ENCODE measurements at places on chromosomes 16 and 17. TPM values are rescaled to one million over a fixed set of nuclear protein-coding genes. Genes with fewer than 3 reads are reported as not detected.
A peak's percentile ranks its signal among the peaks of the same experiment; 100 is the strongest.

VPS35 gene
- 170 TPM for total RNA-seq

DNA sequence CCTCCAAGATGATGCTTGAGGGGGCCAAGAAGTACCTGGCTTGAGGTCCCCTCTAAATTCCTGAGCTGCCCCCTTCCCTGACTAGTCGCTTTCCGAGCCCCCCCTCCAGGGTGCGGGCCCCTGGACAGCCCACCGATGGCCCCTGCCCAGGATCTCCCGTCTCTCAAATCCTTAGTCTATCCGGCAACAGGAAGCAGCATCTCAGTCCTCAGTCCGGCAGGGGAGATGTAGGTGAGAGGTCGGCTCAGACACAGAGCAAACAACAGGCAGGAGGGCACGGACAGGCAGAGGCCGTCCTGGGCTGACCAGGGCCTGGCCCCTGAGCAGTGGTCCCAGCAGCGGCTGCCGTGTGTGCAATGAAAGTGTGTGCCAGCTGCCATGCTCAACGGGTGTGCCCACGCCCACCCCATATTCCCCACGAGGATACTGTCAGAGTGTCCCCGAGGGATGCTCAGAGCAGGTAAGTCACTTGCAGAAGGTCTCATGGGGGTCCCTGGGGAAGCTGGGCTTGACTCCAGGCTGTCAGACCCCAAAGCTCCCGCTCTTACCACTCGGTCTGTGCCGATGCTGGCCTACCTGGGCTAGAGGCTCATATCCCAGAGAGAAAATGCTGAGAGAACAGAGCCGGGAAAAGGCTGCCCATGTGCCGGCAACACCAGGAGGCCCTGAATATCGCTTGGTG is 7.2 kb downstream of the SLC43A2 start:
- H3K27me3 ChIP-seq = no peaks in the 10 kb centered on the region
- no peak for DNase-seq
- peaks cover 72% of the 10 kb centered on the region for H3K36me3 ChIP-seq
- H3K4me1 ChIP-seq = peaks cover 10% of the 10 kb centered on the region
- no peak overlapping the region for H3K4me3 ChIP-seq

HP gene
- 10.4 TPM for total RNA-seq

SLC38A8 gene
- 1.4 TPM for total RNA-seq

GRCh38 chr16:2121853-2122252 is 13.8 kb downstream of the PKD1 start:
- DNase-seq = no peak
- H3K4me1 ChIP-seq = peaks cover 51% of the 10 kb centered on the region
- H3K36me3 ChIP-seq = peaks cover 37% of the 10 kb centered on the region
- no peak overlapping the region for H3K4me3 ChIP-seq
- no peak overlapping the region for H3K27ac ChIP-seq
- no peaks in the 10 kb centered on the region for H3K27me3 ChIP-seq

- H3K4me3 ChIP-seq = no peak overlapping the region
- no peaks in the 10 kb centered on the region for H3K36me3 ChIP-seq
- H3K27me3 ChIP-seq = no peaks in the 10 kb centered on the region
- no peak for DNase-seq
- H3K4me1 ChIP-seq = peaks cover 4% of the 10 kb centered on the region
- H3K27ac ChIP-seq = peak overlapping the region; percentile 11
These were observed 7.0 kb upstream of the MILR1 start for GRCh38 chr17:64441772-64442540.

- H3K36me3 ChIP-seq = no peaks in the 10 kb centered on the region
- H3K4me3 ChIP-seq = no peak overlapping the region
- no peak for DNase-seq
- H3K27ac ChIP-seq = no peak overlapping the region
- H3K27me3 ChIP-seq = peaks cover 53% of the 10 kb centered on the region
- H3K4me1 ChIP-seq = peaks cover 10% of the 10 kb centered on the region
These were observed 2.6 kb upstream of the GCGR start for GRCh38 chr17:81801327-81801726.

DNA sequence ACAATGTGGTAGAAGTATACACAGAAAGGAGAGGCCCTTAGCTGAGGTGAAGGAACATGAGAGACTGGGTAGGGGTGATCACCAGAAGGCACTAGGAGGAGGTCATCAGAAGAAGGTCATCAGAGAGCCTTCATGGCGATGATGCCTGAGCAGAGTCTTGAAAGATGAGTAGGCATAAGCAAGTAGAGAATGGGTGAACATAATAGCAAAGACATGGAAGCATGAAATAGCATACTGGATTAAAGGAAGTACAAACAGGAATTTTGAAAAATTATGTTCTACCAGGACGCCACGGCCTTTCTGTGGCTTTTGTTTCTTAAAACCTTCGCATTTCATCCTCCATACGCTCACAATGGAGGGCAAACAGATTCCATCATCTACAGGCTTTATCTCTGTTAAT is 2.9 kb downstream of the IKZF3 start:
- no peak overlapping the region for H3K27ac ChIP-seq
- no peaks in the 10 kb centered on the region for H3K36me3 ChIP-seq
- no peak for DNase-seq
- peaks cover 46% of the 10 kb centered on the region for H3K27me3 ChIP-seq

DNA sequence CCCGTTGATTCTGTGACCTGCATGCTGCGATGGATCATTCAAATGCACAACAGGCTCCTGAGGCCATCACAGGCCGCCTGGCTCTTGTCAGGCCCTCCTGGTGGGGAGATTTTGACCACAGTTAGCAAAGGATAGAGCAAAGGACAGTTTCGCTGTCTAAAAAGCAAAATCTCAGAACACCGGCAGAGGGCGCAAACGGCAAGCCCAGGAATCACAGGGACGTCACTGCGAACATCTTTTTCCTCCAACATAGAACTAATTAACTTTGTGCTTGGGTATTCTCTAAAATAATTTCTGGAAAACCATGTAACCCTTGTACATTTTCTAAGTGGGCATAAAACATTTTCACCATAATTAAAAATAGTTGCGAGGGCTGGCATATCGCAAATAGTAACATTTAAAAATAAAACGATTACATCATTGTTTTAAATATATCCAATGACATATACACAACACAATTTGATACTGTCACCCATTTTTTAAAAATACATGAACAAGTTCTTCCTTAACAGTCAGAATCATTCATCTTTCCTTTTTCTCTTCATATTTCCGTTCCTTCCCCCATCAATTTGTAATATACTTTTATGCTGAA is 19.7 kb upstream of the SLC47A1 start:
- H3K27me3 ChIP-seq = no peaks in the 10 kb centered on the region
- H3K4me1 ChIP-seq = peaks cover 3% of the 10 kb centered on the region
- no peak overlapping the region for H3K27ac ChIP-seq
- H3K36me3 ChIP-seq = no peaks in the 10 kb centered on the region
- no peak overlapping the region for H3K4me3 ChIP-seq

BCO1 gene
- total RNA-seq = 0.40 TPM

DNA sequence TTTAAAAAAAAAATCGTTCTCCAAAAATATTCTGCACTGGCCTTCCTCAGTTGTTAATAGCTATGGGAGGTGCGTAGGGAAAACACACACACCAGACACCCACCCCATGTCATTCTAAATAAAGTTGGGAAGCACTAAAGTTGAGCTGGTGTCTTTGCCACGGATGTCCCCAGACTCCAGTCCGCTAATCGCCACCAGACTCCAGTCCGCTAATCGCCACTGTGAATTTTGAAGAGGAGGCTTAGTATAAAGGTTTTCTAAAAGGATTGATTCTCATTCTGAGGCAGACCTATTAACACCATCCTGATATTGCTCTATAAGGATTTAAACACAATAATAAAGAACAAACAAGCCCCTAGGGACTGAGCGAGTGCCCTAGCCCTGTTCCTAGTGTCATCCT is 22.7 kb upstream of the CPSF4L start:
- no peak overlapping the region for H3K4me3 ChIP-seq

DNA sequence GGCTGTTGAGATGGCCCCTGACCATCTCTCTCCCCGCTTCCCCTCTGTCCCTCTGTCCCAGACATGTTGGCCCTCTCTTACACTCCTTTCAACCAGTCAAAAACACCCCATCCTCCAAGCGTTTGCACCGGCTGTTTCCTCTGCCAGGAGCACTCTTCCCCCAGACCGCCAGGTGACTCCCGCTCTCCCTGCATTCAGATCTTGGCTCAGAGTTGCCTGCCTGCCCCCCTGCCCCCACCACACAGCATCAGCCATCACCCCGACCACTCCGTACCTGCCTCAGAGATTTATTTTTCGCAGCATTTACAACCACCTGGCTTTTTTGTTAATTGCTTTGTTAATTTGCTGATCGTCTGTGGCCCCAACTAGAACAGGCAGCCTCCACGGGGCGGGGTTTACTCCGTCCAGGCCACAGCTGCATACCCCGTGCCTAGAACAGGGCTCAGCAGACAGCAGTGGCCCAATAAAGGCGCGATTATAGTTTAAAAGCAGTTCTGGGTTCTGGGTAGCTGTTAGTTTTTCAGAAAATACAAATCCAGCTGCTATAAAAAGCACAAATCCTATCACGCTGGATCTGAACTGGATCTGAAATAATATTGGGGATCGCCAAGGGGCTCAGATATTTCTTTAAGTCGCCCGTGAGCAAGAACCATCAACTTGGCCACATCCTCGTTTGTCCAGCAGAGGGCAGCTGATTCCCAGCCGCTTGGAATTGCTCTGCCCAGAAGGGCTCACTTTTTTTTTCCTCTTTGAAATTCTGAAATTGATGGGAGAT is 173.6 kb downstream of the IRF8 start:
- H3K27me3 ChIP-seq = peaks cover 33% of the 10 kb centered on the region
- peak; percentile 63 for DNase-seq
- no peak overlapping the region for H3K27ac ChIP-seq
- peaks cover 5% of the 10 kb centered on the region for H3K4me1 ChIP-seq
- no peaks in the 10 kb centered on the region for H3K36me3 ChIP-seq
- no peak overlapping the region for H3K4me3 ChIP-seq

KRT24 gene
- not detected for total RNA-seq

DNA sequence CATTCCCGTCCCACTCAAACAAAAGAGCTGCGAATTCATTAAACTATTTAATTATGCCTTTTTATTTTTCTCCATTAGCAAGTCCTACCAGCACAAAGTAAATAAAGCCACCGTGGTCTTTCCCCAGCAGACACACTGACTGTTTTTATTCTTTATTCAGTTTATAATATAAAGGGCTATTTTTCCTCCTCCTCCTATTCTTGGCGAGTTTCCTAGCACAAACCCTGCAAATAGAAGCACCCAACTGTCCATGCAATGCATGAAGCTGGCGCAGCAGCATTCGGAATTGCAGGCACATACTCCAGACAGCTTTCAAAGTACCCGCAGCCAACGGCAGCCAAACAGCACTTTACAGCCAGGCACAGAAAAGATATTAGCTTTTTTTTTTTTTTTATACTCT is 583.4 kb upstream of the PSMD7 start:
- no peak overlapping the region for H3K4me3 ChIP-seq
- H3K36me3 ChIP-seq = no peaks in the 10 kb centered on the region
- peak overlapping the region; percentile 9 for H3K27ac ChIP-seq
- peaks cover 29% of the 10 kb centered on the region for H3K27me3 ChIP-seq
- DNase-seq = peak; percentile 66

DNA sequence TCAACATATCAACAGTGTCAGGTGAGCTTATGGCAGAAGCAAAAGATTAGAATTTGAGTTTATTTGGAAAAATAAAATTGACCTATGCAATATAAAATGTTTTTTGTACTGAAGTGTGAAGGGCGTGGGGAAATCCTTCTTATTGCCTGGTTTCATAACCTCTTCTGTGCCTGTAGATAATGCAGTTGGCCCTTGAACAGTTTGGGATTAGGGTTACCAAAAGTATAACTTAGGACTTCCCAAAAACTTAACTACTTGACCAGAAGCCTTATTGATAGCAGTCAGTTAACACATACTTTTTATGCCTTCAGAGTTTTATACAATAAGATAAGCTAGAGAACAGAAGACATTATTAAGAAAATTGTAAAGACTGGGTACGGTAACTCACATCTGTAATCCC is 66.0 kb downstream of the TMC6 start:
- H3K27ac ChIP-seq = no peak overlapping the region
- peaks cover 15% of the 10 kb centered on the region for H3K36me3 ChIP-seq
- H3K4me1 ChIP-seq = peaks cover under 1% of the 10 kb centered on the region
- no peak overlapping the region for H3K4me3 ChIP-seq

FOXJ1 gene
- total RNA-seq = 4.6 TPM

NACA2 gene
- total RNA-seq = 0.28 TPM
